ENCODE measurements at places on chromosomes 11 and 22.
A peak's percentile ranks its signal among the peaks of the same experiment; 100 is the strongest.

GRCh38 chr22:41578818-41579217 lies 10.8 kb downstream of the PMM1 start:
- no peak for DNase-seq

- no peak for DNase-seq
Measured at GRCh38 chr11:44277196-44278090, 32.5 kb downstream of the ALX4 start.

DNA sequence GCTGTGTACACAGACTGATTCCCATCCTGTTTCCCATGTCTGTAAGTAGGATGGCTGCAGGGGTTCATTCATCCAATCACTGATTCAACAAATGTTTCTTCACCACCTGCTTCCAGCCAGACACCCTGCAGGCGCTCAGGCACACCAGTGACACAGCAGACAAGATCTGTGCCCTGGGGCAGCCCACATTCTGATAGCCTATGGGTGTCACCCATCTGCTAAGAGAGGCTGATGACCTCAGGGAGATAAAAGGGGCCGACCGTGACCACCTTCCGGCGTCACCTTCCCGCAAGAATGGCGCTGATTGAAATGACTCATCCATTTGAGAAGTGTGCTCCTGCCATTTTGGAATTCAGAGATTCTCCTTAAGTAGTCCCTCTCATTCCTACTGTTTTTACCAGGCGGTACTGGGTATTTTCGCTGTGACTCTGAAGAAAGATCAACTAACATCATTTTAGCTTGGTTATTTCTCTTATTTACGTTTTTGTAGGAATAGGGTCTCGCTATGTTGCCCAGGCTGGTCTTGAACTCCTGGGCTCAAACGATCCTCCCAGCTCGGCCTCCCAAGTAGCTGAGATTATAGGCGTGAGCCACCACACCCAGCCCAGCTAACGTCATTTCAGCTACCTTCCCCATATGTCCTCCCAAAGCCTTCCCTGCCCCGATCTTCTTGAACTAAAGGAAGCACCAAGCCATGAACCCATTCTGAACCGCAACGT lies 73.2 kb upstream of the BID start:
- no peak for DNase-seq

- no peak for DNase-seq
Measured at GRCh38 chr11:95078526-95078925, 11.1 kb upstream of the ENDOD1 start.

DNA sequence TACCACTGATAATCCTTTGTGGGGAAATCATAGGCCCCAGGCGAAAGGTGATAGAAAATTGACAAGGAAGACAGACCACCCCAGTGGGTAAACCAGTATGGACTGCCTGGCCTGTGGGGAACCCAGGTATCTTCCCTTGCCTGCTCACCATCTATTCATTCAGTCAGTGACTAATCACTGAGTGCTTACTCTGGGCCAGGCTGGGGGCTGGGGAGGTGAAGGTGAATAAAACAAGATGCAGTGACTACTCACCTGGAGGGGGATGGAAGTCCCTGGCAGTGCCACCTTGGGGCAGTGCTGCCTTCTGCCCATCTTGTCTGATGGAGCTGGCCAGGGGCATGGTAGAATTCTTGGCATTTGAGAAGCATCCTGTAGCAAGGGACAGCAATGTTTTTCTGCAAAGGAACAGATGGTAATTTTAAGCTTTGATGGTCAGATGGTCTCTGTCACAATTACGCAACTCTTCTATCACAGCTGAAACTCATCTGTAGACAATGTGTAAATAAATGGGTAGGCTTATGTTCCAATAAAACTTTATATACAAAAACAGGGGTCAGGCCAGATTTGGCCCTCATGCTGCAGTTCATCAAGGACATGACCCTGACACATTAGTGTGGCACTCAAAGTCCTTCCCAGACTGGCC lies 4.6 kb downstream of the ISX start:
- DNase-seq: no peak

DNA sequence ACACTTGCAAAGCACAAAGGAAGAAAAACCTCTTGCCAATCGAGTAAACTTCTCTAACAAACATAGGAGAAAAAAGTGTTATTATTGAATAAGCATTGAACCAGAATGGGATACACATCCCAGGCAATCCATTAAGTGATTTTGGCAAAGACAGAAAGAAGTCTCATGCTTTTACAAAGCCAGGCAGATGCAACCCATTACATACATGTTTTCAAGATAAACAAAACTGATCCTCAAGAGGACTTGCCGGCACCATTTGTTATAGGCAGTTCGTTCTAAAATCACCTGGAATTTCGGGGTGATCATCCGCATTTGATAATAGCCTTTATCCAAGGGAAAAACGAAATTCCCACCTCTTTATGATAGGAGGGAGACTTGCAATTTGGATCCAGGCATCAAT lies 97.5 kb upstream of the RAG2 start:
- no peak for DNase-seq

DNA sequence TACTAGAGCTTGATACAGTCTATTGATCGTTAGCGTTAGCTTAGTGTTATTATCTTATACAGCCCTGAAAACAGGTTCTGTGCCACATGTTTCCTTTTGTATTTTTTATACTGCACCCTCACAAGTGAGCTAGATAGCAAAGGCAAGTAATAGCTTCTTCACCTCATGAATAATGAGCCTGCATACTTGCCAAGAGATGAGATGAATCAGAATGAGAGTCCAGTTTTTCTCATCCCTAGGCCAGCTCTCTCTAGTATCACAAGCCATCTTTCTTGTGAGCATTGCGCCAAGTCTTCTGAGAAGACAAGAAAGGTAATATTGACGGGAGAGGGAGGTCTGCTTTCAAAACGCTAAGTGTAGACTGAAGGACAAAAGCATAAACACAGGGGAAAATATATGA lies 8.7 kb upstream of the CARD18 start:
- no peak for DNase-seq

DNA sequence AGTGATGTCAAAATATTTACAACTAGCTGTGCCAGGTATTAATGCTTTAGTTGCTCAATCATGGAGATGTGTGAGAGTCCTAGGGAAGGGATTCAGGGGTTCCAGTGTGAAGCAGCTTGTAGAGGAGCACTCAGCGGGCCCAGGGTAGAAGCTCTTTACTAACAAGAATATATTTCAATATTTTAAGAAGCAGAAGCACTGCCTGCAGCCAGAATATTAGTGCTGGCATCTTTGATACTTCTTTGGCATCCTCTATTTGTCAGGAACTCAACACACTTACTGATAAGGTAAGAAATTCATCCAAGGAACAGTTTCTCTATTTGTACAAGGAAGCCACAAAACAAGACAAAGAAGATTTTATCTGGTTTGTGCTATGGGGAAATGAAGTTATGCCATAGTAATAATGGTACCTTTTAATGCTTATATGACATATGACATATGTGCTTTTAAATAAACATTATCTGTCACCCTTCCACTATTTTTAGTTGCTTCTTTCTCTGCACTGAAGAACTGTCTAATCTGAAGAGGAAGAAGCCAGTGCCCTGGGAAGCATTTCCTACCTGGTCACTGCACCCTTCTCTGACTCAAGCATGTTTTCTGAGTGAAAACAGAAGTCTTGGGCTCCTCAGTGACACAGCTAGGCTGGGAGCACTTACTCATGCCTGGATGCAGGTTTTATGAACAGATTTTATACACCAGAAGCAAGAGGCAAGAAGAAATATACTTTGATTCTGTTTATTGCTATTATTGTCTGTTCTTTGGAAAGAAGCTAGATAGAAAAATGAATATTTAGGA lies 388.1 kb upstream of the CCDC90B start:
- DNase-seq: no peak

DNA sequence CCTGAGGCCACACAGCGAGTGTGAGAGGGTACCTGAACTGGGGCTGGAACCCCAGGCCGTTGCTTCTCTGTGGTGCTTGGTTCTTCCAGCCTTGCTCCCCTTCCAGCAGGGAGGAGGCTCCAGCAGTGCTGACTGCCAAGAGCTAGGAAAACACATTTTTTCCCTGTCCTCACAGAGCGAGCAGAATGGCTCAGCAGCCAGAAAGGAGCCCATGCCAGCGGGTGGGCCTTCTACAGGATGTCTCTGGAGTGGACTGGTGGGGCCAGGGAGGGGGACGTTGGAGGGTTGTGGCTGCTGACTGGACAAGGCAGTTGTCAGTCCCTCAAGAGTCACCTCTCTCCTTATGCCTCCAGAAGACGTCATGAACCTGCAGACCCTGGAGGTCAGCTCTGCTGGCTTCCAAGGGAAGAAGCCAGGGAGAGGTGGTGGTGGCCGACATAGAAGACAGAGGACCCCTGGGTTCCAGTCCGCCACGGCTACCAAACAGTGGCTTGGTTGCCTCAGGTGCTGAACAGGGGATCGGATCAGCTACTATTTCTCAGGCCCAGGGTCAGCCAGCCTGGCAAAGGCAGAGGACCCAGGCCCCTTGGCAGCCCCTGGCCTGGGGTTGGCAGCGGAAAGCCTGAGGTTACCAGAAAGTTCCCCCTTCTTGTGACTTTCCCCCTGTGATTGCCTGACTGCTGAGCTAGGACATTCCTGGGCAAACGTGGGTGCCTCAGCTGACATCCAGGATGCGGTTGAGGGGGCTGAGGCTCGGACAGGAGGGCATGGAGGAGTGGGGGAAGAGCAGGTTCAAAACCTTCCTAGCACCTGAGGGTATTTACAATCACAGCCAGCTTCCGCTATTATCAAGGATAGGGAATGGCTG lies 3.7 kb downstream of the MAFF start:
- no peak for DNase-seq

DNA sequence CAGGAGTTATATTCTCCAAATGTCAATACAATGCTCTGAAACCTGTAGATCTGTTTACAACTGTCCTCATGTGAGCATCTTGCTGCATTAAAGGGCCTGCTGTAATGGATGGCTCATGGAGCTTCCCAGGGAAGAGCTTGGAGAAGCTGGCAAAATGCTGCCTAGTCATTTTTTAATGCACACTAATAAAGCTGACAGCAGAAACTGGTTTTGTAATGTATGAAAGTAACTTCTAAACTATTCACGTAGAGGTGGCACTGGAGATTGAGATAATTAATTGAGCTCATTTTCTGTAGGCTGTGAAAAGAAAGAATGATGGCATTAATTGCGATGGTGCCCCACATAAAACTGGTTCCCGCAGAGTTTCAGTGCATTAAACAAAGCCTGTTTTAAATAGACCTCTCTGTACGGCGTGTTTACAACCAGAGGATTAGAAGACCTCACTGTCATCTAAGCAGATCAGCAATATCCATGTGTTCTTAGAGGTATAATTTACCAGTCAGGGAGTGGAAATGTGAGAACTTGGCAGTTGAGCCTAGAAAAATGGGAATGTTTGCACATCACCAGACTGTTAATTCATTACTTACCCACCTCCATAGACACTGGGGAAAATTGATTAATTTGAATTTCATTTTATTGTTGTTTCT lies 16.0 kb downstream of the POLA2 start:
- DNase-seq: no peak

- no peak for DNase-seq
Measured at GRCh38 chr11:42913731-42914130, 398.1 kb upstream of the API5 start.

DNA sequence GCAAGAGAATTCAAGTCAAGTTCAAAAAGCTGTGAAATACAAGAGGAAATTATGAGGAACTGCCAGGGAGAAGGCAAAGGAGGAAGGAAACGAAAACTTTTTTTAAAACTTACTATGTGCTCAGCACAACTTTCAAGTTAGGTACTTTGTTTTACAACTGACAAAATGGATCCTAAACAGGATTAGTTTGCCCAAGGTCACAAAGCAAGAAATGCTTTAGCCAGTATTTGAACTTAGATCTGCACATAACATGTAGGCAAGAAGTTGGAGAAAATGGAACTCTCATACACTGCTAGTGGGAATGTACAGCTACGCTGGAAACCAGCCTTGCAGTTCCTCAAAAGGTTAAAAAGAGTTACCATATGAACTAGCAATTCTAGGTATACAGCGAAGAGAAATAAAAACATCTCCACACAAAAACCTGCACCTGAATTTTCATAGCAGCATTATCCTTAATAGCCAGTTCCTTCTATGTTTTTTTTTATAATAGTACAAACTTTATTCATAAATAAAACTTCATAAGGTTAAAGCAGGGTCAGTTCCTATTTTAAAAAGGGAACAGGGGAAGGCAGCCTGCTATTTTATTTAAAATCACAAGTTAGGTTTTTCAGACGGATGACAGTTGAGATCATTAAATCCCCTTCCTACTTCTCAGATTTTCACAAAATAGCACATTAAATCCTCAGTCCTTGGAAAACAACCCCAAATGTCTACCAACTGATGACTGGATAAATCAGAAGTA lies 19.2 kb downstream of the DDX6 start:
- no peak for DNase-seq

- DNase-seq: no peak
Measured at GRCh38 chr11:33844236-33844635, 47.6 kb downstream of the LMO2 start.

- no peak for DNase-seq
Measured at GRCh38 chr11:23317816-23318215, 457.5 kb upstream of the CCDC179 start.

DNA sequence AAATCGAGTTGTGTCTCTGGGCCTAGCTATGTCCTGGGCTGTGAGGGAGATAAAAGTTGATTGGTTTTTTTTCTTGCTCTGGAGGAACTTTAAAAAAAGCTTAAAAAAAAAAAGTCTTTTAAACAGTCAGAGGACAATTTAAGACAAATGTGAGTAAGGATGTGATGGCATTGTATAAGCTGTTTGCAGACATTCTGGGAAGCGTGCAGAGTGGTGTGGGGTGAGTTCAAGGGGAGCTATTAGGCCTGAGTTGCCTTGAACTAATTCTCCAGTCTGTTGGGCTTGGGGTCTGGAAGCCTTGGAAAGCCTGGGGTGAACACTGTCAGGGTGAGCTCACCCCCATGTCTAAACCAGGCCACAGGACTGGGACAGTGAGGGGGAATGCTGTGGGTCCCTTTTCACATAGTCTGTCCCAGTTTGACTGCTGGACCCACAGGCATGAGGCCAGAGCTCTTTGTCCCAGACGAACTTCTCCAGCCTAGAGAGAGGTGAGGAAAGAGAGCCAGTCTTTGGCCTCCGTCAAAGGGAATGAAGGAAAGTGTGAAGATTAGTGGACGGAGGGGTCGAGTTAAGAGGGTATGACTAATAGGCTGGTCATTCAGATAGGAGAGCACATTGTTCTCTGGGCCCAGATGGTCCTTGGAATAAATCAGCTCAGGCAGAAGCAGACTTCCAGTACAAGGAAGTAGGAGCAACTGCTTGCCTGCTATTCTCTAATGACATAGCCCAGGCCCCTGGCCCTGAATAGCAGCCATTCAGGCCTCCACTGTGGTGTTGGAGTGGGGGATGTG lies 76.4 kb upstream of the NNMT start:
- no peak for DNase-seq

DNA sequence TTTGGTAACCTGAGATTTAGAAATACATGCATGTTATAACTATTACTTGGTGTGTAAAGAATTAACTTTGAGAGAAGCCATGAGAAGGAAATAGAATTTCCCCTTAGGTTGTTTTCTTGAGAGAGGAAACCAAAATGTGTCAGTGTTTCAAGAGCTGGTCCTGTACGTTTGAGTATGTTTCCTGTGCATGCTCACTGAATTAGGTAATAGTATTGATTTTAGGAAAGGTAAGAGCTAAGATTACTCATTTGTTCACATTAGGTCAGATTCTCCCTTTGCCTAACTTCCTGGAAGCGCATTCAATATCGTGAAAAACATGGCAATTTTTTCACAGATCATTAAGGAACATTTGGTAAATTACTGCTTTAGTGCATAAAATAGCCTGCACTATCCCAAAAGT lies 49.3 kb upstream of the RDX start:
- DNase-seq: no peak

GRCh38 chr11:75810637-75811390 lies 4.2 kb upstream of the UVRAG start:
- DNase-seq: no peak

- peak; percentile 81 for DNase-seq
Measured at GRCh38 chr11:73257342-73258103, 14.6 kb upstream of the P2RY6 start.
